BJ (cell line): ENCODE measurements at places on chromosomes 7 and 10.
A peak's percentile ranks its signal among the peaks of the same experiment; 100 is the strongest.

GRCh38 chr7:2495418-2496299 is 19.5 kb upstream of the GRIFIN start:
- DNase-seq: no peak

- no peak for DNase-seq
Observed at GRCh38 chr7:11196143-11196542, 222.5 kb downstream of the PHF14 start.

DNA sequence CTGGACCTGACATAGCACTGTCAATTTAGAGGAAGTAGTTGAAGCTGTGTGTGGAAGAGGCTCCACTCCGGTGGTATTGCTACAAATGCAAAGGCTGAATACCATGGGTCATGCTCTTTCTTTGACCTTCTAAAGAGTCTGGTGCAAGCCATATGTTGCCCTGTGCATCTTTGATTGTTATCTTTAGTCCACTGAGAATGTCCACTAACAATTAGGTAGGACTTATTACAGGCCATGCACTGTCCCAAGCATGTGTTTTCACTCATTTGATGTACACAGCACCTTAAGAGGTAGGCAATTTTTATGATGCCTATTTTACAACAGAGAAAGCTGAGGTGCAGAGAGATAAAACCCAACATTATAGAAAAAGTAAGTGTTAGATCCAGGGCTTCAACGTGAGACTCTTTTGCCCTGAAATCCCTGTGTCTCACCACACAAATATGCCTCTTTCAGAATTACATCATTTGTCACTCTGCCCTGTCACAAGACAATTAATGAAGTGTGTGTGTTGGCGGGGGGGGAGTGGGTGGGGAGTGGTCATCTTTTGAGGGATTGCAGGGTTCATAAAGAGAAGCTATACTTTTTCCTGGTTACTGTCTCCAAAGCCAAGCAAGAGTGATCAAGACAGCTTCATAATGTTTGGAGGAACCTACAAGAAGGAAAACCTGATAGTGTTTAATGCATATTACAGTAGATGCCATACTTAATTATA is 637.6 kb upstream of the IGFBP3 start:
- DNase-seq: peak; percentile 36

- no peak for DNase-seq
Observed at GRCh38 chr10:126111516-126111915, 215.2 kb downstream of the FANK1 start.

- peak; percentile 63 for DNase-seq
Observed at GRCh38 chr7:17580141-17580540, 281.7 kb downstream of the AHR start.

DNA sequence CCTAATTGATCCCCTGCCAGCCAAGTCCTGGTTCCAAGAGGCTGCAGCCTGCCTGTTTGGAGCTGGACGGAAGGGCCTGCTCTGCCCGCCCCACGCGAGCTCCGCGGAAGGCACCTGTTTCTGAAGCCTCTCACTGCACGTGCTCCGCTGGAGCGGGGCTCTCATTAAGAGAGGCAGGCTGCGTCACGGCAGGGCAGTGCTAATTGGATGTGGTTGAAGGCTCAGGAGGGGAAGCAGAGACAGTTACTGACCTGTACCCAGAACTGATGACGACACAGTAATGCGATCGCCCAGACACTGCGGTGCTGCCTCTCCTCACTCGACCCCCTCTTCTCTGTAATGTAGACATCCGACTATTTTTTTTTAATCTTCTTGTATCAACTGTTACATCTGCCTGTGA is 411.1 kb upstream of the MGMT start:
- no peak for DNase-seq

DNA sequence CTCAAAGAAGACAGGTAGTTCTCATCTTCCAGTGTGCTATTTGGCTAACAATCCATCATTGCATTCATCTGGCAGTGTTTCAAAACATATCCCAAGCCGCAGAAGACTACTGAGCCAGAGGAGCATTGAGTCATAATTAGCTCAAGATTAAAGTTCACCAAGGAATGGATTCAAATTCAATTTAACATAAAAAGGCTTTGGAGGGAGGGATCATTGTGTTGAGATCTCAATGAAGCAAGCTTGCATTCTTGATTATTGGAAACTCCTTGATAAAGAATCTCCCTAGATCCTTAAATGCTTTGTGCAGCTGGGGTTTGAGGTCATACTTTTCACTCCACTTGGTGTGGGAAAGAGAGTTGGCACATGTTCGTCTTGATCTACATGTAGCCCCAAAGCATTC is 142.8 kb upstream of the SEMA3A start:
- DNase-seq: no peak

GRCh38 chr7:132392713-132393112 is 183.6 kb downstream of the PLXNA4 start:
- no peak for DNase-seq

DNA sequence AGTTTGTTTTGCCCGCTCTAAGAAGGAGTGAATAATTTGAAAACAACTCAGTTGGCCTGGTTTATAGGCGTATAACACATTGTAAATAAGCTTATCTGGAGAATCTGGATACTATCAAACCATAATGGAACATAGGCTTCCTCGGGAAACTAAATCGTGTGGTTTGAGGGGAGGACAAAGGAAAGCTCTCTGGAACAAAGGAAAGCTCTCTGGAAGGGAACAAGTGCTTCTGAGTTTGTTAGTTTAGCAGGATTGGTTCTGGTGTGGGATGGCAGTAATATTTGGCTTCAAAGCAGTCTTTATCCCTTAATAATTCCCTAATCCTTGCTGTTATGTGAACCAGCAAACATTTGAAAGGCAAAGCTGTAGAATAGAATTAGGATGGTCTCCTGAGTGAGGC is 15.0 kb upstream of the SLK start:
- DNase-seq: no peak

GRCh38 chr10:55168343-55168742 is 367.3 kb upstream of the PCDH15 start:
- DNase-seq: no peak

DNA sequence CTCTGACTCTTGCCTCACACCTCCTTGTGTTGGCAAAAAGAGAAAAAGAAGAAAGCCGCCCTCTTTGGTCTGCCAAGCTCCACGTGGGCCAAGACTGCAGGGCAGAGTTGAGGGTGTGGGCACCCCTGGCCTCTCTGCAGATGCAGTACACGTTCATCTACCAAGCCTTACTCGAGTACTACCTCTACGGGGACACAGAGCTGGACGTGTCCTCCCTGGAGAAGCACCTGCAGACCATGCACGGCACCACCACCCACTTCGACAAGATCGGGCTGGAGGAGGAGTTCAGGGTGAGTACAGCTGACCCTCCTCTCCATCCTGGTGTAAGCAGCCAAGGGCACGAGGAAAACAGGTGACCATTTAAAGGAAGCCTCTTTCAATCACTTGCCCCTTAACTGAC is 56.1 kb downstream of the MKI67 start:
- DNase-seq: no peak

DNA sequence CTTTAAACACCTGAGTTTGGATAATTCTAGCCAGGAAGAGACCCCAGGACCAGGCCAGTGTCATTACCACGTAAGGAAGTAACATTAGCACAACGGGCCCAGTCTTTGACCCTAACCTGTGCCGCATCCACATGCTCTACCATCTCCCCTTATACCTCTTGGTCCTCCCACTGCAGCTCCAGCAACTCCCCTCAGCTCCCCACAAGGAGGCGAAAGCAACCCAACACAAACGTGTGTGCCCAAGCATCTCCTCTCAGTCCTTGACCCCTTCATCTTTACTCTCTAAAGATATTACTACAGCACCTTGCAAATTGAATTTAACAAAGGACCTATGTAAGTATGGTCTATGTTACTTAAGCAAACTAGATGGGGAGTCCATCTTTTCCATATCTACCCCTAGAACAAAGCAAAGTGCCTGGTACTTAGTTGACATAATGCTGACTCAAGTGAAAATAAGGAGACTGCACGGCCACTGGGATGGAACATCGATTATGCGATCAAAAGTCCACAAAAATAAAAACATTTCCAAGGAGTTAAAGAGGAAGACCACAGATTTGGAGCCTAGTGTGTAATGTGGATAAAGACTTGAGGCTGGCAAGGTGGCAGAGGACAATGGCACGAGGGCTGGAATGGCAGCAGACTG is 147.7 kb downstream of the JAZF1 start:
- DNase-seq: no peak

DNA sequence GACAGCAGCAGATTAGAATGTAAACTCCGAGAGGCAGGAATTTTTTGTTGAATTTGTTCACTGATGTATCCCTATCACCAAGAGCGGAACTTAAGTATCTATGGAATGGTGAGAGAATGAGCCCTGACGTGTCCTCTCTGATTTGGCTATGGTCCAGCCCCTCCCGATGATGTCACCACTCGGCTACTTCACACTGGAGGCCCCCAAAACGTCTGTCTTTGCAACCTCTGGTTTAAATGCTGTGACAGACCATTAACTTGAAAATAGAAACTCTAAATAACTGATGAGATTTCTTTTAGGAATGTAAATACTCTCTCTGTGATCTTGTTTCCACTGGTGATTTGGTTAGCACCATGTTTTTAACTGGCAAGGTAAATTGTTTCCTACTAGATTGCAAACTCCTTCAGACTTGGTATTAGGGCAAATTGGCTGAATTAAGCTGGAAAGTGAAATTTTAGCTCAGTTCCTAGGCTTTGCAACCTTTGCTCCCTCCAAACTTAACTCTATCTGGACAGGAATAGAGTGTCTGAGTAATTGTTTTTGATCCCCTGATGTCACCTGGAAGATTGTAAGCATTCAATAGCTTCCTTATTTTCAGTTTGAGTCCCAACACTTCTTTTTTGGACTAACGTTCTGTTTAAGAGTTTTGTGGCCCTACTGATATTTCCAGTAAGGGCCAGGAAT is 19.1 kb downstream of the SLC16A12 start:
- DNase-seq: peak; percentile 88

DNA sequence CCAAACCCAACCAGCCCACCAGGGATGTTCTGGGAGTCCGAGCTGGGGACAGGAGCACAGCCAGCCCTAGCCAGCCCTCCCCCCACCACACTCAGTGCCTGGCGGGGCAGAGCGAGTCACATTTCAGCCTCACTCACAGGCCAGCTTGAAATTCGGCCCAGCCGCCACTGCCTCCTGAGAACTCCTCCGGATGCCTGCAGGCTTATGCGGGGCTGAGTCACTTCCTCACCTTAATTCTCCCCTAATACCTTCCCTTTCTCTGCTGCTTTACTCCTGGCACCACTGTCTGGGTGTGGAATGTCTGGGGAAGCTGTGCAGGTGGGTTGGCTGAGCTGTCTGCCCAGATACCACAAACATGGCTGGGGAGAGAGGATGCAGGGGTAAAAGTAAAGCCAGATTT is 22.6 kb upstream of the DLG5 start:
- DNase-seq: no peak

DNA sequence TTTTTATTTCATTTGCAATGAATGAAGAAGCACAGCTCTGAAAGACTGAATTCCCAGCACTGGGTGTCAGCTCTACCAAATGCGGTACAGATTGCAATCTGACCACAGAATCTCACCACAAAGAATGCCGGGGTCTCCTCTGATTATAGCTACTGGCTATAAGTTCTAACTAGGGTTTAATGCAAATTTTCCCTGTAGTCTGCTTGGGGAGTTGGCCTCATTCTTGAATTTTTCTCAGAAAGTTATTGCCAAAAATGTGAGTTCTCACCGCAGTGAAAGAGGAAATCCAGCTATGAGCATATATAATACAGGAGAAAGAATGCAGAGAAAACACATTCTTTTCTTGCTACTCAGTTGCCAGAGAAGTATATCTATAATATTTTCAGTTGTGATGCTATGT is 1255.7 kb upstream of the LRRTM3 start:
- DNase-seq: peak; percentile 0

DNA sequence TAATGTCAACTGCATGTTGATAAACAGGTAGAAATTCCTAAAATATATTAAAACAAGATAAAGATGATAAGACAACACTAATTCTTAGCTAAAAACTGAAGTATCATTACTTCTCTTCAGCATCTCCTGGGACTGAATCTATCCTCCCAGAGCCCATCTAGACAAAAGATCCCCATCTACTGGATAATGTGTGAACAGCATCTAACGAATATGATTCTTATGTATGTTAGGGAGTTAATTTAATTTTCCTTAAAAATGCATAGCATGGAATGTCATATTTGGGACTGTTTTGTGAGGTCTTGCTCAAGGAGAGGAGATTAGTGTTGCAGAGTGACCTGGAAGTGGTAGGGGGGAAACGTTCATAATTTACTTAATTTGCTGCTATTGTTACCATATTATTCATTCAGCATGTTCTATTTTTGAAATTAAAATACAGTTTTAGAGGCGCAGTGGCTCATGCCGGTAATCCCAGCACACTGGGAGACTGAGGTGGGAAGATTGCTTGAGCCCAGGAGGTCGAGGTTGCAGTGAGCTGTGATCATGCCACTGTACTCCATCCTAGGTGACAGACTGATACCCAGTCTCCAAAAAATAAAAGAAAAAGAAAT is 305.1 kb upstream of the CSTF2T start:
- no peak for DNase-seq

DNA sequence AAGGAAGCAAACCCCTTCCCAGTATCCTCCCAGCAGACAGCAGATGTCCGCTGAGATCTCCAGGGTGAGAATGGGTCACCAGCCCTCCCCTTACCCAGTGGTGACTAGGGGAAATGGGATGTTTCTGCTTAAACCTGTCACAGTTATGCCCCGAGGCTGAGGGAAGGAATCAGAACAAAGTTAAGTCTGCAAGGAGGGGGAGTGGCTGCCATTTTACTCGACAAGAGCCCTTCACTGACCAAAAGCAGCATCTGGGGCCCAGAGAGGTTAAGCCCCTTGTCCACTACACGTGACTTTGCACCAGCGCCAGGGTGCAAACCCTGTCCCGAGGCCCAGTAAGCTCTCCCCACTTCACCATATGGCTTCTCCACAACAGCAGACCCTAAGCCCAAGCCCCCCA is 4.6 kb upstream of the NANOS1 start:
- no peak for DNase-seq

DNA sequence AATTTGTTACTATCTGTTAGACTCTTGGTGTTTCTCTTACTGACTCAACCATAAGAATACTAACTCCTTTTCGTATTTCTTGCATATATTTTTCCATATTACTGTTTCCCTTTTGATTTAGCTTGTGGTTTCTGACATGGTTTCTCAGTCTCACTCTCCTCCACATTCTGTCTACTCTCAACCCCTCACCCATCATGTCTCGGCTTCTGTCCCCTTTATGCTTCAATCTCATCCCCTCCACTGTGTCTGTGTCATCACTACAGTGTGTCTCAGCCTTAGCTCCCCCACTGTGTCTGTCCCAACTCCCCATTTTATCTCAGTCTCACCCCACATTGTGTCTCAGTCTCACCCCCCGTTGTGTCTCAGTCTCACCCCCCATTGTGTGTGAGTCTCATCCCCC is 126.9 kb downstream of the VIPR2 start:
- no peak for DNase-seq

DNA sequence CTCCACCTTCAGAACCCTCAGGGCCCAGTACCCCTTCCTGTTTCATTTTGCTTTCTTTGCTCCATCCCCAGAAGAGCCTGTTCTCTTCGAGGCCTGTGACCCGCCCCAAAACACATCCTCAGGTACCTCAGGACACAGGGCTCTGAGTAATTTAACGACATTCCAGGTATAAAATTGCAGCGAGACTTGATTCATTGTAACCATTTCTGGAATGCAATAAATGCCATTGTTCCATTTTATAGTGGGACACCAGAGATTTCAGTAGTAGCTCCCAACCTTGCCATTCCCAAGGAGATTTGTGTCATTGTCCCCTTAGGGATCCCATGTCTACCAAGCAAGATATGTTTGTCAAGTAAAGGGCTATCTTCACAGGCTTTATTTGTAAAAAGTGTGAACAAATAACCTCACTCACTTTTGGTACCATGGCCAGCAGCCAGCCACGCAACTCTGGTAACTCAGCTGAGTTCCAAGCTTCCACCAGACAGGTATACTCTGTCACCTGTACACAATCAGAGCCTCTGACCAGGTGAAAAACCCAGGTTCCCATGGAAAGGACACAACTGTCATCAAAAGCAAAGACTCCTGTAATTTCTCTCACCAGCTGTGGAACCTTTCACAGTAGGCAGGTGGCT is 441.3 kb downstream of the PLXNA4 start:
- no peak for DNase-seq
